ENCODE measurements at places on chromosomes 13 and 19.

GRCh38 chr13:110657196-110657595 lies 41.9 kb downstream of the NAXD start:
- no peak for DNase-seq

DNA sequence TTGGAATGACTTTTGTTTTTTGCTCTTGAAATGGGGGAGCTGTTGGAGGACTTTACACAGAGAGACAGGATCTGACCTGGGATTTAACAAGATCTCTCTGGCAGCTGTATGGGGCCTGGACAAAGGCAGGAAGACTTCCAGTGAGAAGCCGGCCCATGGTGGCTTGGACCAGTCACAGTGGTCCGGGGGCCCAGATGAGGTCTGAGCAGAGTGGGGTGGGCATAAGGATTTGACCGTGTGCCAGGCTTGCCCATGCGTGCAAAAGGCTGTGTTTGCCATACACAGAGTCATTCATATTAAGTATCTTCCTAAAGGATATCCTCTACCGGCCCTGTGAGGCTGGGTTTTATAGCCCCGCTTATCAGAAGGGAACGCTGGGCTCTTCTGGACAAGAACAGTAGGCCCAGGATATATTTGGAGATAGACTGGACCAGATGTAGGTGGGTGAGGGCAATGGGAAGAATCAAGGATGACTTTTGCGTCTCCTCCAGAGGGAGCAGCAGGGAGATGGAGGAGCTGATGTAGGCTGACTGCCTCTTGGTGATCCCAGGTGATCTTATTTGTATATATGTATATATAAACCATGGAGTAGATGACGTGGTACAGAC lies 4.1 kb downstream of the SPACA6 start:
- DNase-seq: no peak

DNA sequence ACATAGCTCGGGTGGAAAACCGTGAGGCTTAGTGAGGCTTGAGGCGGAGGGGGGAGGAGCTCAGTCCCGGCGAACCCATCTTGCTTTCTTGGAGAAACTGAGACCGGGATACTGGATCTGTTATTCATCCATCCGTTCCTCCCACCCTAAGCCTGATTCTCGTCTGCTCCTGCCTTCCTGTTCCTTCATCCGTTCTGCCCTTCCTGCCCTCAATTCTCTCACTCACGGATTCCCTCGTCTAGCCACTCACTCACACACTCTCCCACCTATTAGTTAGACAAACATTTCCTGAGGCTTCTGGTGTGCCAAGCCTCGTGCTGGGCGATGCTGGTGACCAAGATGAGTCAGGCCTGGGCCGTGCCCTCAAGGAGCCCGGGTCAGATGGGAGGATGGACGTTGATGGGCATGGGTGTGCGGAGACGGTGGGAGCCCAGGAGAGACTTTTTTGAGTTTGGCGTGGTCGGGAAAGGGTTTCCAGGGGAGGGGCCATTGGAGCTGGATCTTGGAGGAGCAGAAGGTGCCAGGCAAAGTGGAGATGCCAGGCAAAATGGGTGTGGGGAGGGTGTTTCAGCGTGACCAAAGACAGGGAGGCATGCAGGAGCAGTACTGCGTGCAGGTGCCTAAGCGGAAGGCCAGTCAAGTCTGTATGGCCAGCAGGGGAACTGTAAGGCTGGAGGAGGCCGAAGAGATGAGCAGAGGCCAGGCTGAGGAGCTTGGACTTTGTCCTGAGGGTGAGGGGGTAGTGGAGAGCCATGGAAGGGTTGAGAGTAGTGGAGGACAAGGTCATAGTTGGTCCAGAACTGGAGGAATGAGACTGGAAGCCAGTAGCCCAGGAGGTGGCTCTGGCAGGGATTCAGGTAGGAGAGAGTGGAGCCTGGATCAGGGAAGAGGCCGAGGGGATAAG lies 7.4 kb upstream of the CNFN start:
- no peak for DNase-seq

DNA sequence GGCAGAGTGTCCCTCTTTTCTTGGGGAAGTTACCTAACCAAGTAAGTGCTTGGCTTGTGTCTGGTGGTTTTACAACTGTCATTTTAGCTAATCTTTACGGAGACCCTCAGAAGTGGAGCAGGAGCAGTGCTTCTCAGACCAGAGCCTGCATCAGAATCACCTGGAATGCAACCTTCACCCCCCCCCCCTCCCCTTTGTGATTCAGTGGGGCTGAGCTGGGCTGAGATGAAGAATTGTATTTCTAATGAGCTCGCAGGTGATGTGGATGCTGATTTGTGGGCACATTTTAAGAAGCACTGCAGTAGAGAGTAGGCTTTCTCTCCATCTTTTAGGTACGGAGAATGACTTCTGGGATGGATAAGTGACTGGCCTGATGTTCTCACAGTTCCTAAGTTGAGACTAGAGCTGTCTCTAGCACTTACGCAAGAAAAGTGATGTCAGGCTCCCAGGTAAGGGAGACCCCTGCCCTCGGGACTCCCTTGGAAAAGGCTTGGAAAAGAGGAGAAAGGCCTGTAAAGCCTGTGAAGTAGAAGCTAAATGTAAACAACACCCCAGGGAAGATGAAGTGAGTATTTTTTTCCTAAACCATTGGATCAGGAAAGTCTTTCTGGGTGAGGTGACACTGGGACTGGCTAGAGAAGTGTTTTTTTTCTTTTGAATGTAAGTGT lies 23.3 kb upstream of the RNF113B start:
- no peak for DNase-seq

DNA sequence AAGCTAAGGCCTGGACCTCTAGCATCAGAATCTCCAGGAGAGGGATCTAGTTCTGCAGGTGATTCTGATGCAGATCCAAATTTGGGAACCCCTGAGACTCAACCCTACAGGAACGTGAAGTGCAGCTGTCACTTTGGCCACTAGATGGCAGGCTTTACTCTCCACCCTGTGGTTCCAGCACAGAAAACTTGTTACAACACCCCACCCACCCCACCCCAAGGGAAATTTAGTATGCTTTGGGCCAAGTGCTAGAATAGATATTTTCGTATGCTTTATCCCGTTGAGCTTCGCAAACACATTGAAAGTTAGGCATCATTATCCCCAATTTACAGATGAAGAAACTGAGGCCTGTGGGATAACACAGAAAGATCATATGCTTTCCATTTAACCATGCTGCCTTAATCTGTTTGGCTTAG lies 232.0 kb downstream of the B3GLCT start:
- DNase-seq: peak; percentile 38

DNA sequence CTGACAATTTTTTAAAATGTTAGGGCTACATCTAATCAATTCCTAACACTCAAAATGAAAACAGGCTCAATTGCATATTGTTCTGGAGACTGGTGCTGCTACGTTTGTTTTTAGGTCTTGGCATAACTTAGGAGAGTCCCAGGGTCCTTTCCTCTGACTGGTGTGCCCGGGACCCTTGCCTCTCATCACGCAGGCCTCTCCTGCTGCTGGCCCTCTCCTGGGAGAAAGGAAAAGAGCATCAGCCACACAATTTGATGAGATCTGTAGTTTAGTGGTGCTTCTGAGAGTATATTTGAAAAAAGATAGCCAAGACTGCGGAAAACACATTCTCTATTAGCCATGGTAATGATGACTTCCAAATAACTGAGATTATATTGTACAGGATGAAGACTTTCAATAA lies 380.0 kb downstream of the KLF12 start:
- DNase-seq: no peak

DNA sequence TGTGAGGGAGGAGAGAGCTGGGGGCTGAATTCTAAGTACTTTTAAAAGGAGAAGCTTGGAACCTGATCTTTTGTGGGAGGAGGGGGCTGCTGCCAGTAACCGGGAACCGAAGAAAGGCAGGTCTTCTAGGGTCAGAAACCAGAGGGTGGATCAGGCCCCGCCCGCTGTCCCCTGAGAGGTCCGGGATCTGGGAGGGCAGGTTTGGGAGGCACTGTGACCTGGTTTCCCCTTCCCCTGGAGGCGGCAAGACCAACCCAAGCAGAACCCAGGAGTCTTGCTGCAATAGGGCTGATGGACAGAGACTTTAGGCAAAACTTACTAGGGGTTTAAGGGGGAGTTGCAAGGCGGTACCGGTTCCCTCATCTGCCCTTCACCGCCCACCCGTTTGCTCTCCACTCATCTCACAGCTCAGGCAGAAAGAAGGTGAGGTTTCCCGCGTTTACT lies 707 bp upstream of the KLK8 start:
- DNase-seq: no peak

DNA sequence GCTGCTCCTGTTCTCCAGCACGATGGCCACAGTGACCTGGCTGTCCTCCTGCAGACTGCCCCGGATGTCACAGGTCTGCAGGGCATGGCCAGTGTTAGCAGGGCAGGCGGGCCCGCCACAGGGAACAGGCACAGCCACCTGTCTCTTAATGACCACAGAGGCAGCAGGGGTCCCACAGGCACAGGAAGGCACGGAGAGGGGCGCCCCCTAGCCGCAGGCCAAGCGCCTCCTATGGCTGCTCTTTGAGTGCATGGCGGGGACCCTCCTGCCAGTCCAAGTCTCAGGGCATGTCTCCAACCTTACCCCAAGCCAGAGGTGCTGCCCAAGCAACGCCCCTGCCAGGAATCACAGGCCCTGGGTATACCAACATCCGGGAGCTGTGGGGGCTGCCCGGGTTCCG lies 14.1 kb downstream of the IZUMO4 start:
- DNase-seq: no peak

DNA sequence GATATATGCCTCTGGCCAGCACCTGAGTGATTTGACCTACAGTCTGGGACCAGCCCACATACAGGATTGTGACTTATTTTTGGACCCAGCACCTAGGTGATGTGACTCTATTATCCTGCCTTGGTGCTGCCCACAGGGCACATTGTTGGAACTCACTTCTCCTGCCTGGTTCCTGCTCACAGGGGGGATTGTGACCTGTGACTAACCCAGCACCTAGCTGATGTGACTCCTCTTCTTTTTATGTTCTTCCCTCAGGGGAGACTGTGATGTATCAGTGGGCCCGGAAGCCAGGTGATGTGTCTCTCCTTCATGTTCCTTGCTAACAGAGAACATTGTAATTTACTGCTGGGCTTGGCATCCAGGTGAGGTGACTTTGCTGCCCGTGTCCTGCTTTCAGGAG lies 63.0 kb upstream of the ZNF724 start:
- no peak for DNase-seq

DNA sequence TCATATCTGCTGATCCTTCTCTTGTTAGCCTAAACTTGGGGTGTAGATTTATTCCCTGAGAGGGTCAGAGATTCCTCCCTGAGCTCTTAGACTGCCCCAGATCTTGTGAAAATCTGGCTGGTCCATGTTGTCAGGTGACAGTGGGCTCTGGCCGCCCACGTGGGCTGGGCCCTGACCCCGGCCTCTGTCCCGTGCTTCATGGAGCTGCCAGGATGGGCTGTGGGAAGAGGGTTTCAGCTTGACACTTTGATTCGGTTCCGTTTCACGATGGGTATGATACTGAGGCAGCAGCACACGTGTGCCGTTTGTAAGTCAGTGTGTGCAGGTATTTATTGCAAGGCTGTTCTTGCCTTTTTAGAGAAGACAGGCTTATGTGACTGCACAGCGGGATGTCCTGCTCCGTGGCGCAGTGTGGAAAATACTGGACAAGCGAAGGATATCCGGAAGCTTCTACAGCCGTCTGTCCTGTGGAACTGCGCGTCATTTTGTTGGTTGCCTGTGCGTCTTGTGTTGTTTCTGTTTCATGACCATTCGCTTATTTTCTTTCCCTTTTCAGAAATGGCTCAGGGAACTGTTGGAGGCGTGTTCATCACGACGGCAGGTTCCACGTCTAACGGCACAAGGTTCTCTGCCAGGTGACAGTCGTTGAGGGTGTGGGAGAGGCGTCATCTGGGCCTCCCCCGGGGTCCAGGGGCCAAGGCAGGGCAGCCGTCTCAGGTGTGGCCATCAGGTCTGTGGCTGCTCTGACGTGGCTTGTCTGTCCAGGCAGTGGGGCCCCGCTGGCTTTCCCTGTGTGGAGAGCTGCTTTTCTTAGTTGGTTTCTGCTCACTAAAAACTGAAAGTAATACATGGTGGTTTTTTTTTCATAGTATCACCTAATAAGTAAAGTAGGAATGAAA lies 20.5 kb downstream of the ATP4B start:
- no peak for DNase-seq

- DNase-seq: no peak
Measured at GRCh38 chr13:108113407-108113806, 101.9 kb downstream of the LIG4 start.

DNA sequence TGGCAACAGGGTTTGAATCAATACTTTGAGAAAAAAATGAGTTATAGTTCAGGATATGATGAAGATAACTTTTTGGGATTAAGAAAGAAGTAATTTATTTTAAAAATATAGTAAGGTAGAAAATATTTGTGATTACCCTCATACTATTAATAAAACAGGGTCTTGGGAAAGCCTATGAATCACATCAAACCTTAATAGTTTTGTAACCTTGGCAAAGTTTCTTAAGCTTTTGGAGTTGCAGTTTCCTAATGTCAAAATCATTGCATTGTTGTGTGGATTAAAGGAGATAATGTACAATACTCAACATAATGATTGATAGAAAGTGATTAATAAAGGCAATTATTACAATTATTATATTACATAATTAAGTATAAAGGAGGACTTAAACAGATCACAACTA lies 149.0 kb downstream of the LMO7 start:
- no peak for DNase-seq

- no peak for DNase-seq
Measured at GRCh38 chr13:49245101-49245500, 2.6 kb upstream of the CDADC1 start.

DNA sequence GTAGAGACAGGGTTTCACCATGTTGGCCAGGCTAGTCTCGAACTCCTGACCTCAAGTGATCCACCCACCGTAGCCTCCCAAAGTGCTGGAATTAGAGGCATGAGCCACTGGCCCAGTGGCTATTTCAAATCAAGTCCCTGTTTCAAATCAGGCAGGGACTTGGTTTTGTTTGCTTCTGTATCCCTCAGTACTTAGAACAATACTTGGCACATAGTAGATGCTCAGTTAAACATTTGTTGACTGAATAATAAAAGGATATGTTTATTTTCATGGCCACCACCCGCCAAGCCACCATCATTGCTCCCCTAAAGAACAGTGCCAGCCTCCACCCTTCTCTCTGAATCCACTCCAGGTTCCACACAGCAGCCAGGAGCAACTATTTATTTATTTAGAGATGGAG lies 4.2 kb downstream of the RPS28 start:
- DNase-seq: no peak

DNA sequence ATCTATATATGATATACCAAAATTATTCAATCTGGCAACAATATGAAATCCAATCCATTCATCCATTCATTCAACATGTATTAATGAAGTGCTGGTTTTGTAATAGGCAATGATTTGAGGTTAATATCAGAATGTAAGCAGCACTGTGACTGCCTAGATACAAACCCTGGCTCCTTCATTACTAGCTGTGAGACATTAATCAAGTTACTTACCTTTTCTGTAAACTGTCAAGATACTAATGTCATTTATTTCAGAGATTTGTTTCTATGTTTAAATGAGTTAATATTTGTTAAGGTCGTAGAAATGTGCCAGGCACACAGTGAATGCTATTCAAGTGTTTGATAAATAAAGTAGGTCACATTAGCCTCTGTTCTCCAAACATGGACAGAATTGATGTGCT lies 40.9 kb downstream of the CLDN10 start:
- no peak for DNase-seq

GRCh38 chr19:47296036-47296435 lies 13.6 kb upstream of the C5AR1 start:
- peak; percentile 74 for DNase-seq

- no peak for DNase-seq
Measured at GRCh38 chr13:43783820-43784219, 3.0 kb downstream of the ENOX1 start.
